ENCODE measurements at places on chromosomes 1 and 21.

DNA sequence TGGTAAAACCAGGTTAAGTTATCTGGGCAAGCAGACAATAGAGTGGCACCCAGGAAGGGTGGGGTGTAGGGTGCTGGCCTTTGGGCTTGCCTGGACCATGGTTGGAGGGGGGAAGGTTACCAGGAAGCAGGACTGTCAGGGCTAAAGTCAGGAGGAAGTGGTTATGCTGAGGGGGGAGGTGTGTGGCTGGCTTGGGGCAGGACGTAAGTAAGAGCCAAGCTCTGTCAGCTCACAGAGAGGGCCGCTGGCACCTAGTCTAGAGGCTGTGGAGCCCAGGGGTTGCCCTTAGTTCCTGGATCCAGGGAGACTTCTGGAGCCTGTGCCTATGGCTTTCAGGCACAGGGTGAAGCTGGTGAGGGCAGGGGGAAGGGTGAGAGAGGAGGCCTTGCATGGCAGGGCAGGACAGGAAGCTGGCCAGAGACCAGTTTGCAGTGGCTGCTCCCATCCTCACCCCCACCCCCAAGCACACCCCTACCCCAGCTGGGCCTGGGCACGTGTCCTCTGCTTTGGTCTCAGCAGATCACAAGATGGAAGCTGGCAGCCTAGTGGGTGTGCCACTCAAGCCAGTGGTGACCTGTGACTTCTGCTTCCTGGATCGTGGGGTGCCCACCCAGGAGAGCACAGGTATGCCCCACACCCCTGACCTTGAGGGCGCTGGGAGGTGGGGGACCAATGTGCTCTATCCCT is 20.5 kb upstream of the SMYD3 start:
- no peak for DNase-seq

GRCh38 chr1:33370301-33370700 is 49.4 kb upstream of the A3GALT2 start:
- no peak for DNase-seq

DNA sequence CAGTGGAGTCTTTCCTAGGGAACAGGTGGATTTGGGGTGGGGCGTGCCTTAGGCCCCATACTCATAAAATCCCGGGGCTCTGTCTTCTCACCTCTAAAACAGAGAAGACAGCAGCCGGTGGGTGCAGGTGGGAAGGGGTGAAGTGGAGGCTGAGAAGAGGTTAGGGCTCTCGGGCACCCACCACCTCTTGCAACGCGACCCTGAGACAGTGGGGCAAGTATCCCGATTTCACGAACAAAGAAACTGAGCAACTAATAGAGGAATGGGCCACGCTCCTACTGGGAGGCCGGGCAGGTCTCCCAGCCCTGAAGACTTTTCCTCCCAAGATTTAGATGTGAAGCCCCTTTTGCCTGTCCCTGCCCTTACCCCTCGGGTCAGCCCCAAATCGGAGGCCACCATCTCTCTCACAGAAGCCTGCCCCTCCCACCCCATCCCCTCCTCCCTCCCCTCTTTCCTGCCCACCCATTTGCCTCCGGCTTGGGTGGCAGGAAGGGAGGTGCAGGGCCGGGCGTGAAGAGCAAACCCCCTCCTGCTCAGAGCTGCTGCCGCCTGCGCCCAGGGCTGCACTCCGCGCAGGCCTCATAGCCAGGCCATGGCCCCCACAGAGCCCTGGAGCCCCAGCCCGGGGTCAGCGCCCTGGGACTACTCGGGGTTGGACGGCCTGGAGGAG is at the start of gene GPR25:
Gene GPR25, plus strand, starts transcription at position 536 of the 670 bp plus-strand sequence. Its CDS starts 57 bp downstream, at position 593.
- no peak for DNase-seq

DNA sequence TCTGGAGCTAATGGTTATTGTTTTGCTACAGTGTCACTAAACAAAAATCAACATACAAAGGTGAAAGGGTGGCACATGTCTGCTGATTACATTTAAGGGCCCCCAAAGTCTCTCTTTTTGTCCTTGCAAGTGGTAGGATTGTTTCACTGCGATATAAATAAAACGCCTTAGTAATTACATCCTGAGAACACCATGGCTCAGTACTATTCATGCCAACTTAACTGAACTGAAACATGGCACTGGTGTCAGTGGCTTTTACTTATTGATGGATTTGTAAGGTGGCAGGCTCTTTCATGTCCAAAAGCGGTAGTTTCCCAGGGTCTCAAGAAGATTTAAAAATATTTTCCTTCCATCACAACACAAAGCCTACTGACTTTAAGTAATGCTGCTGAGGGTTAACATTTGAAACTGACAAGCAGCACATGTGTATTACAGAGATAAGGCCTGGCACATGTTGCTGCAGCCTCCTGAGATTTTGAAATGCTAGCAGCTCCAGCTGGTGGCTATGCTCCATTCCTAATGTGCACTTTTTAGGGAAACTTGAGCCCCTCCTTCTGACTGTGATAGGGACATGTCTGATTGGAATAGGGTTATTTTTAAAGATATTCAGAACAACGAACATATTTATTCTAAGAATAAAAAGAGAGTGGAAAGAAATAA is 86.8 kb downstream of the ATP1B1 start:
- no peak for DNase-seq

- DNase-seq, result peak; percentile 7
Observed at GRCh38 chr1:36609241-36610027, 126.7 kb upstream of the CSF3R start.

- DNase-seq, result no peak
Observed at GRCh38 chr1:199932462-199932861, 95.0 kb upstream of the NR5A2 start.

DNA sequence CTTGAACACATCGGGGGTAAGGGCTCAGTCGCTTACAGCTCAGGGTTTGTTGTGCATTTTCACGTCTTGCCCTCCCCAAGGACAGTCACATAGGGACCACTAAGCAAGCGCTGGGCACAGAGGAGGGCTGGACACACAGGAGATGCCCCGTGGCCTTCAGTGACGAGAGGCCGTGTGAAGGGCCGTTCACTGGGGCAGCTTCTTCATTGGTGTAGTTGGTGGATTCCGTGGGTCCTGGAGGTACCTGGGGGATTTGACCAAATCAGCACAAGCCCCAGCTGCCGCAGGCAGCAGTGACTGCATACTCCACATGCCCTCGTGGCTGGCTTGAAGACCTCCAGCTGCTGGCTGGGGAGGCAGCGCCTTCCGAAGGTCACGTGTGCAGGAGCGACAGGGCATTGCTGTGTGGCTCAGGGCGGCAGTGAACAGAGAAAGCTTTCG is 100.8 kb upstream of the C1orf174 start:
- no peak for DNase-seq

DNA sequence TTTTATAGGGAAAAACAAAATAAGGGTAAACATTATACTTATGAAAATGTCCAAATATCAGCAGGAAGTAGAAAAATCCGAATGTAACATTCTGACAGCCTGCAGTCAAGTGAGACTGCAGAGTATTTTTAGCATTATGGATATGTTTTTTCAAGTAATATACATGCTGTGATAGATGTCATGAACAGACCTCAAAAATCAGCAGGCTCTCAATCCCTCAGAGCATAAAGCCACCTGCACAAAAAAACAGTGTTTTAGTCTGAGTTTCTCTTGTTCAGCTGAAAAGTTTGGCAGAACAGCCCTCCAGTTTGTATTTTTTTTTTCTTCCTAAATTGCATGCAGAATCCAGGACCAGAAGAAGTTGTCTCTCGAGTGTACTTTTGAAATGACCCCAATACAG is 219.1 kb upstream of the FMN2 start:
- no peak for DNase-seq

- no peak for DNase-seq
Observed at GRCh38 chr1:31101147-31101502, 35.6 kb upstream of the PUM1 start.

DNA sequence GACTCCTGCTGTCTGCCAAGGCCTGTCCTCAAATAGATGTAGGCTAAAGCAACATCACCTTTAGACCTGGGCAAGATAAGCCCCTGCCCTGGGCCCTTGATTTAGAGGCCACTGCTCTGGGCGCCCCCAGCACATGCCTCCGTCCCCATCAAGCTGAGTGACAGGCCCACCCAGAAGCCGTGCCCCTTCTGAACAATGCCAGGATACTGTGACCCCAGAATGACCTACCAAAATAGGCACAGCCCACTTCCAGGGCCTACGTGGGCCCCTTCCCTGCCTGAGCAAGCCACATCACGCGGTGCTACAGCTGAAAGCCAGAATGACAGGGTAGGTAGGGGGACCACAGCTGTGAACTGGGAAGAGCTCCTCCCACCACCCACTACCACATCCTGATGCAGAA is 24.7 kb upstream of the BECN2 start:
- DNase-seq, result no peak

GRCh38 chr1:174788981-174789380 is 210.8 kb upstream of the CACYBP start:
- DNase-seq, result no peak

DNA sequence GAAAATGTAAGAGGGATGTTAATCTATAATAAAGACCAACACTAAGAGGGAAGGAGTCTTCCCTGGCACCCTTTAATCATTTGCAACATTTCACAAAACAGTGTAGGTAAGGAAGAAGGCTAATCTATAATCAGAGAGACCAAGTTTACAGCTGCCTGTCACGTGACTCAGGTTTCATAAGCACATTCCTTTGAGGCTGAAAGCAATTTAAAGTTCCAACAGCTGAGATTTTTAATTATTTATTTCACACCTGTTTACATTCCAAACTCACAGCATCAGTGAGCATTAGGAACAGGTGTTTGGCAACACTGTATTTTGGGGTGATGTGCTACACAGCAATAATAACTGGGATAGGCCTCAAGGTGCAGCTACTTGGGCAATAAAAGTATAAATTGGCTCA is 75.7 kb upstream of the PGBD5 start:
- DNase-seq, result no peak

- DNase-seq, result no peak
Observed at GRCh38 chr21:45053561-45054226, 20.7 kb upstream of the ADARB1 start.

- DNase-seq, result no peak
Observed at GRCh38 chr1:208234721-208235120, 9.5 kb downstream of the PLXNA2 start.

DNA sequence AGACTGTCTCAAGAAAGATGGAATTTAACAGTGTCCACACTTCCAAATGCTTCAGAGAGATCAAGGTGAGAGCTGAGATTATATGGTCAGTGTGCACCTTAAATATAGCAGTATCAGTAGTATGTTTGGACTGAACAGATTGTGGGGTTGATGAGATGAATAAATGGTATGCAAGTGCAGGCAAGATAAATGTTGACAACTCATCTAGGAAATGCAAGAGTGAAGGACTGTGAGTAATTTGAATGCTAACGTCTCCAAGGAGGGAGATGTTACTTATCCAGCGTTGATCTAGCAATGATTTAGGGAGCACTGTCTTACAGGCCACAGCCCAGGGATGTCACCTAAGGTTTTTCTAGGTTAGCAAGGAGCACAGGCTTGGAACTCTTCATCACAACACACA is 170.7 kb upstream of the GALNT2 start:
- DNase-seq, result no peak

GRCh38 chr1:46008585-46008984 is 123.8 kb downstream of the PIK3R3 start:
- no peak for DNase-seq

DNA sequence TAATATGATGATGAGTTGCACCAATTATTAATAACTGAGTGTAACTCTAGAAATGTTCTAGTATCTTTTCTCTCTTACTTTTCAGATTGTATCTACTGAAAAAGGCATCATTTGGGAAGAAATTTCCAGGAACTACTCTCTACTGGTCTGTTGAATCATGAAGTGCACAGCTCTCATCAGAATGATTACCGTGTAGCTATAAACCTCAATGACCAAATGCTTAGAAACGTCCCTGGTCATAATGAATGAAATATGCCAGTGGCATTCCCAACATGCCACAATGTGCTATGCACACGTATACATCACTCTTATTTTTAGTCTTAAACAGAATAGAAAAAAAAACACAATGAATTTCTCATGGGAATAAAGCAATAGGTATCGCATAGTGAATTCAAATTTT is 534.3 kb upstream of the OLFM3 start:
- DNase-seq, result no peak

DNA sequence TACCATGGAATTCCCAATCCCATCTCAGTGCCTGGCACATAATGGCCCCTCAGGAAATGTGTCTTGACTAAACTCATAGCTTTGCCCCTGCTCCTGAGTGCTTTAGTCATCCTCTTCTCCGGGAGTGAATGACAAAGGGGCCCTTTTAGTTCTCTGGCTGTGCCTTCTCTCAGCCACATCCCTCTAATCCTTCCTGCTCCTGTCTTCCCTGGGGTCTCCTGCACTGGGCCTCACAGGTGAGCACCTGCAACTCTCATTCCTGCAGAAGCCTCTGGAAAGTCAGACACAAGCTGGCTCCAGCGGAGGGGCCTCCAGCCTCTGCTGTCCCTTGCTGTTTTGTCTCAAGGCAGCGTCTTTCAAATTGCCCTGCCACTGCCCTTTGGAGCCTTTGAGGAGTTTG is 14.0 kb upstream of the ETV3L start:
- DNase-seq, result no peak

DNA sequence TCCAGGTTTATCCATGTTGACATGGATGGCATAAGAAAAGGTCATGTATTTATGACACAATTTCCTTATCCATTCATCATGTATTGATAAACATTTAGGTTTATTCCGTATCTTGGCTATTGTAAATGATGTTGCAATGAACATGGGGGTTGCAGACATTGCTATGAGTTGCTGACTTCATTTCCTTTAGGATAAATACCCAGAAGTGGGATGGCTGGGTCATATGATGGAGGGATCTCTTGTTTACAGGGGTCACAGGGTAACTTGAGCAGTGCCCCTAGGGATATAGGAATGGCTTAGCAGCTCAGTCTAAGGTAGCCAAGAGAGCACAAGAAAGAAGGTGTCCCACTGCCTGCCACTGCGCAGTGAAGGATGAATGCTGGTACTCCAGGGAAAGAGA is 229.6 kb upstream of the COA6 start:
- DNase-seq, result no peak

DNA sequence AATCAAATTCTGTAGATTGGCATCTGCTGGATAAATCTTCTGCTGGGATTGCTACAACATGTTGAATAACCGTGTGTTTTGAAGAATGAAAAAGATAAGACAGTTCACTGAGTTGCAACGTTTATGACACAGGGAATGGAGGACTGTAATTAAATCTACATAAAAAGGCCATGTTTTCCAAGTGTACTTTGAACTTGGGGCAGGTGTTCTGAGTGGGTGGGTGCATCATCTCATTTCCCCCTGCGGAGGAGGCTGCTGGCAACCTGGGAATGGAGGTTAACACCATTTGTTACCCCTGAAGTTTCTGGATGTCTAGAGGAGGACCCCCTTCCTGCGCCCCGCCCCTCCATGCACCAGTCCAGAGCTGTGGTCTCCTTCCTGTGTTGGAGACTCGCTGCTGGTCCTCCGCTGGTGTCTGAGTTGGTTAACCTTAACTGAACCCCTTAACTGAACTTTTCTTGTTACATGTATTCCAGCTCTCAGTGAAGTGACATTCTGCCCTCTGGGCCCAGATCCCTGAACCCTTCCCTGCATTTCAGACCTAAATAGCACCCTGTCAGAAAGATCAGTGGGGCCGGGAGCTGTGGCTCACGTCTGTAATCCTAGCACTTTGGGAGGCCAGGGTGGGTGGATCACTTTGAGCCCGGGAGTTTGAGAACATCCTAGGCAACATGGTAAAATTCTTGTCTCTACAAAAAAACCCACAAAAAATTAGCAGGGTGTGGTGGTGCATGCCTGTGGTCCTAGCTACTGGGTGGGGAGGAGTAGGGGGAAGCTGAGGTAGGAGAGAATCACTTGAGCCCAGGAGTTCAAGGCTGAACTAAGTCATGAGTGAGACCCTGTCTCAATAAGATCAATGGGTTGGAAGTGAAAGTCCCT is 31.8 kb downstream of the UCK2 start:
- DNase-seq, result no peak

GRCh38 chr1:14836426-14837140 is 238.1 kb downstream of the KAZN start:
- DNase-seq, result no peak
